ENCODE measurements at places on chromosomes 13 and 19.
A peak's percentile ranks its signal among the peaks of the same experiment; 100 is the strongest.

DNA sequence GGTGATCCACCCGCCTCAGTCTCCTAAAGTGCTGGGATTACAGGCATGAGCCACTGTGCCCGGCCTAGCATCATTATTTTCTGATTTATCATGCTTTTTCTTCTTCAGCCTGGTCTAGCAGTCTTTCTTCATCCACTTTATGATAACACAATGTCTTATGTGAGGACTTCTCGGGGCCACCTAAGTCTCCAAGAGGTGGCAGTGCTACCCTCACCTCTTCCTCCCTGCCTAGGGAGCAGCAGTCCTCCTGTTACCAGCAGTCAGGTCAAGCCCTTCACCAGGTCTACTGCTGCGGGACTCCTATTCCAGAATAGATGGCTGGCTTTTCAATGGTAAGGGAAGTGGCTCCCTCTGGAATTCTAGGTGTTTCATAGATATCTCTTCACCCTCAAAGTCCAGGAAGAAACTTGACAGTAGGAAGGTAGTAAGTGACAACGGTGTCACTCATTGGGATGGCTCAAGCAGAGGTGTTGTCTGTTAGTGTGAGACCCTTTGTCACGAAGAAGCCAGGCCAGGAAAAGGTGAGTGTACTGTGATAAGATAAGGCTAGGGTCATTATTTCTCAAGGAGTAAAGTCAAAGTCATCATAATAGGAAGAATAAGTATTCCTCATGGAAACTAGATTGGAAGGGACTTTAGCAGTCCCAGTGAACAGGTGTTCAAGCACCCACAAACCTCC, 164.0 kb downstream of the KLF5 start:
- no peak for DNase-seq

DNA sequence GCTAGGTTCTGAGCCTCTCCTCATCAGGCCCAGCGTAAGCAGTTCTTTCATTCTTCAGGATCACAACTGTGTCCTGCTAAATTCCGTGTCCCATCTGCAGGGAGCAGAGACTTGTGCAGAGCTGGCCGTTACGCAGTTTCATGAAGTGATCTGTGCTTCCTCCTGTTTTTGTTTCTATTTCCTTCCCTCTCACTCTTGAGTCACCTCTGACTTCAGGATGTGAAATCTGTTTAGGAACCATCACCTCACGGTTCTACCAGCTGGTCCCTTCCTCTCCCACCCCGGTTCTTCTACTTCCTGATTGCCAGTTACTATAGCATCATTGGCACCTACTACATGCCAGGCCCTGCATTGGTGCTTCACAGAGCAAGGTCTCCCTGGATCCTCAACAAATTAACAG, 8.5 kb downstream of the MAU2 start:
- DNase-seq, result no peak

GRCh38 chr19:44732235-44733014, 16.1 kb upstream of the BCL3 start:
- no peak for DNase-seq

DNA sequence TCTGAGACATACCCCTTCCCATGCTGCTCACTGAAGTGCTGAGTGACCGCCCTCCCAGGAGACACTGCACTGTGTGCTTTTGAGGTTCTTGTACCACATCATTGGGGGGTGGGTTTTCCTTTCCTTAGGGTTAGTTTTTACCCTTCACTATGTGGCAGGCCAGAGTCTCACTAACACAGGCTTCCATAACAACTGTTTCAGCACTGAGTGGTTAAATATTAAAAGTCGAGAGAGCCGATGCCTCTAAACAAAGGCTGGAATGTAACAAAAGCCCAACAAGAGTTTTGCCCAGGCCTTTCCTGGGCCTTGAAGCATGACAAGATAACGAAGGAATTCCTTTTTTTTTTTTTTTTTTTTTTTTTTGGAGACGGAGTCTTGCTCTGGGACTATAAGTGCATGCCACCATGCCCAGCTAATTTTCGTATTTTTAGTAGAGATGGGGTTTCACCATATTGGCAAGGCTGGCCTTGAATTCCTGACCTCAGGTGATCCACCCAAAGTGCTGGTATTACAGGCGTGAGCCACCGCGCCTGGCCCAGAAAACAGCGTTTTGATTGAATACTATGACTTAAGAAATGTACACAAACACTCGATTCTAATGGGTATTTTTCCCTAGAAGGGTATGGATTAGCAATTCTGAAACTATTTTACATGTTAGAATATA, 46.5 kb downstream of the ZNF823 start:
- no peak for DNase-seq

DNA sequence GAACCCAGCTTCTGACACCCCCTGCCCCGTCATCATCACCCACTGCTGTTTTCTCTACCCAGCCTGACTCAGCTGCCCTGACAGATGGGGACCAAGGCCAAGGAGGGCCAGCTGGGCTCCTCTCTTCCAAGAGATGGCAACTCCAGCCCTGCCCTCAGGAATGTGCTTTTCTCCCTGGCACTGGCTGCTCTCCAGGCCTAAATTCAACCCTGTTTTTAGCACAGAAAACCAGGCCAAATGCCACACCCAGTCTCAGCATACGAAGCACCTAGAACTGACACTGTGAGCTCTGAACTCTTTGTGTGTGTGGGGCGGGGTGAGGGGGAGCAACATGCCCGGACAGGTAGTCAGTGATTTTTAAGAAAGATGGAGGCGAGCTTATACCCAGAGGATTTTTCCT, 23.4 kb upstream of the IGFL1 start:
- no peak for DNase-seq

DNA sequence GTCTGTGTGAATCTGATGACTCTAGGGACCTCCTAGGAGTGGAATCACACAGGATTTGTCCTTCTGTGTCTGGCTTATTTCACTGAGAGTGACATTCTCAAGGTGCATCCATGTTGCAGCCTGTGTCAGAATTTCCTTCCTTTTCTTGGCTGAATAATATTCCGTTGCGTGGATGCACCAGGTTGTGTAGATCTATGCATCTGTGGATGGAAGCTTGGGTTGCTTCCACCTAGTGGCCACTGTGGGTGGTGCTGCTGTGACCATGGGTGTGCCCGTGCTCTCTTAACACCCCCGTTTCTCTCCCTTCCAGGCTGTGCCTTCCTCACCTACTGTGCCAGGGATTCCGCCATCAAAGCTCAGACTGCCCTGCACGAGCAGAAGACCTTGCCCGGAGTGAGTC, 26.2 kb downstream of the CELF5 start:
- DNase-seq, result no peak

DNA sequence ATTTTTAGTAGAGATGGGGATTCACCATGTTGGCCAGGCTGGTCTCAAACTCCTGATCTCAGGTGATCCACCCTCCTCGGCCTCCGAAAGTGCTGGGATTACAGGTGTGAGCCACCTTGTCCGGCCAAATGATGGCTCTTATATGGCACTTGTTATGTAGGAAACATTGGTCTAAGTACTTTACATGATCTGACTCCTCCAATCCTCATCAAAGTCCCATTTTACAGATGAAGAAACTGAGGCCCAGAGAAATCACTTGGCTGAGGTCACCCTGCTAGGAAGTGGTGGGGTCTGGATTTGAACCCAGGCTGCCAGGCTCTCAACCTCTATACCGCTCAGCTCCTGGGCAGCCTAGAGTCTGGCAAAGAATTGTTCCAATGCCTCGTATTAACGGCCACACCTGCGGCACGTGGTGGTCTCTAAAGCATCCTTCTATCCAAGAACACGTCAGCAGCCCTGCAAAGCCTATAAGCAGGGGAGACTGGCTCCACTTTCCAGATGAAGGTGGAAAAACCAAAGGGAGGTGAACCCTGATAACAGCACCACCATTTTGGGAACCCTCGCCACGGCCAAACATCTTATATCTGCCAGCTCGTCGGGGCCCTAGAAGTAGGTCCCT, 18.1 kb downstream of the SHANK1 start:
- DNase-seq, result no peak

DNA sequence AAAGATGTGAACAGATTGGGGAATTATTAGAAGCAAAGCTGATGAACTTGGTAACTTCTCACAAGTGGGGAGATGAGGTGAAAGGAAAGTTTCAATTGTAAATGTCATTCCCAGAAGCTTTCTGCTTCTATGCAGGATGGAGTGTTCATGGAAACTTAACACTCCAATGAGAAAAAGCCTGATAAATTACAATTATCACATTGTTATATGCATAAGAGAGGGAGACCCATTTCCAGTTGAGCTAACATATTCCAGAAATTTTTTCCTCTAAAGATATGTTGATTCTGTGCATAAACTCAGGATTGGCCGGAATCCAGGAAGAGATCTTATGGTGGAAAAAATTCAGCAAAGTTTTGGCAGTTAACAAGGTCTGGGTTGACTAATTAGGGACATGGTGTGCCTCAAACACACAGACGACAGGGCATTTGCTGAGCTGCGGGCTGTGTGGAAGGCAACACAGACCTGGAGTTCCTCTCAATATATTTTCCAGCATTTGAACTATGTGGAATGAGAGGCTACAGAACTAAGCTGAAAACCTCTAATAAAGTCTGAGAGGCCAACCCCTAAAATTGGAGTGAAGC, 64.9 kb upstream of the FGF14 start:
- DNase-seq, result no peak

GRCh38 chr19:37948362-37948761, 41.4 kb downstream of the SIPA1L3 start:
- no peak for DNase-seq

DNA sequence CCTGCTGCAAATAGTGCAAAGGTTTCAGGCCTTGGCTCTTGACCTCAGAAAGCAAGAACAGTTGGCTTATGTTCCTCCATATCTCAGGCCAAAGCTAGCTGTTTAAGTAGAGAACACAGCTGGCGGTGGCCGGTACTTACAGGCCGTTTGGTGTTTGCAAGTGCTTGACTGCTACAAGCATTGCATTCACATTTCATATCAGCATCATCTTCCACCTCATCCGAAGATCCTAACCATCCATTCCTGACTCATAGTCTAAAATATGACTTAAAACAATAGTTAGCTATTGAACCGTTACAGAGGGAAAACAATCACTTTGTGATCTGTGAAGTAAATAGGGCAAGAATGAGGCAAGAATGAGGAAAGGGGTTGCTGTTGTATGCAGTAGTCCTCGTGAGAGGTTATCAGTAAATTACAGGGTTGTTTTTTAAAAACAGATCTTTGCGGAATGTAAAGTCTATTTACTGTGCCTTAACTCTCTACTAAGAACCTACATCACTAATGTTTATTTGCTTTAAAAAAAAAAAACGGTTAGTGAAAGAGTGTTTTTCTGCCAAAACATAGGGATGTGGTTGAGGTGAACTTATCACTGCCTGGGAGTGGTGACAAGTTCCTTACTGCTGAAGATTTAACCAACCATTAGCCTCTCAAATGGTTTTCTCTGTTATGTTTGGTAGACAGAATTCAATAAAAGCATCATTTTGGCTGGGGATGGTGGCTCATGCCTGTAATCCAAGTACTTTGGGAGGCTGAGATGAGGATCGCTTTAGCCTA, 21.6 kb upstream of the WDR88 start:
- DNase-seq, result no peak

DNA sequence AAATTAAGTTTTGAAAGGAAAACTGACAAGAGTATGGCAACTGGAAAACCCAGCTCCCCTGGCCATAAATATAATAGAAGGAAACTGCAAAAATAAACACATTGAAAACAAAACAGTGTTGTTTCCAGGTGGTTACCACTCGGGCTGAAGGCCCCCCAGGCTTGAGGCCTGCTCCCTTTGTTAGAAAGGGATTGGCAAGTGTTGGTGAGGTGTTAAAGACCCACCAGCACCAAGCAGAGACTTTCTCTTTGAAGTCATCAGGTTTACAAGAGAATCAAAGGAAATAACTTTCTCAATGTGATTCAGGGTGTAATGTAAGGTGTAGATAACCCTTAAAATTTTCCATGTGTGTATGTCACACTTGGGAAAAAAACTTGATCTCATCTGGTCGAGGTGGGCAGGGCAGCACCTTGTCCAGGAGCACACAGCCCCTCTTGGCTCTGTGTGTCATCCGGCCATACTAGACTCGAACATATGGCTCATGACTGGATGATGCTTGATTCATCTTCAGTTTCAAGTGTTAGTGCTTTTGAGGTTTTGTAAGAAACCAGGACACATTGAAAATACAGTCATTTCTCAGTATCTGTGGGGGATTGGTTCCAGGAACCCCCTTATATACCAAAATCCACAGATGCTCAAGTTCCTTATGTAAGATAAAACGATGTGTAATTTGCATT, 7.8 kb downstream of the ACTN4 start:
- DNase-seq, result no peak

- no peak for DNase-seq
Measured at GRCh38 chr19:42132030-42132628, at the start of gene POU2F2. Gene POU2F2, minus strand, starts transcription at chr19:42132446. Its CDS starts 35 bp downstream, at chr19:42132411.

GRCh38 chr19:35509861-35510625, 3.4 kb downstream of the DMKN start:
- peak; percentile 88 for DNase-seq

DNA sequence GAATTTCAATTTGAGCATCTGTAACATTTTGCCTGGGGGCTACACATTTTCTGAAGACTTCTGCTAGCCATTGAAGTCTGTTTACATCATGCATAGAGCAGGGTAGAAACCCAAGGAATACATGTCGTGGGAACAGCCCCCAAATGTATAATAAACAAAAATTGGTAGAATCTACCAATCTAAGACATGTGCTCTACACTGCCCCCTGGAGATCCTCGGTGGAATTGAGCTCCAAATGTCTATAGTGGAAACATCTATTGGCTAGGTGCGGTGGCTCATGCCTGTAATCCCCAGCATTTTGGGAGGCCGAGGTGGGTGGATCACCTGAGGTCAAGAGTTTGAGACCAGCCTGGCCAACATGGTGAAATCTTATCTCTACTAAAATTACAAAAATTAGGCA, 57.3 kb downstream of the MBD3L2B start:
- DNase-seq, result no peak

- no peak for DNase-seq
Measured at GRCh38 chr19:15159251-15159650, 41.5 kb downstream of the NOTCH3 start.

- DNase-seq, result no peak
Measured at GRCh38 chr13:24353736-24354135, 44.4 kb downstream of the C1QTNF9 start.

DNA sequence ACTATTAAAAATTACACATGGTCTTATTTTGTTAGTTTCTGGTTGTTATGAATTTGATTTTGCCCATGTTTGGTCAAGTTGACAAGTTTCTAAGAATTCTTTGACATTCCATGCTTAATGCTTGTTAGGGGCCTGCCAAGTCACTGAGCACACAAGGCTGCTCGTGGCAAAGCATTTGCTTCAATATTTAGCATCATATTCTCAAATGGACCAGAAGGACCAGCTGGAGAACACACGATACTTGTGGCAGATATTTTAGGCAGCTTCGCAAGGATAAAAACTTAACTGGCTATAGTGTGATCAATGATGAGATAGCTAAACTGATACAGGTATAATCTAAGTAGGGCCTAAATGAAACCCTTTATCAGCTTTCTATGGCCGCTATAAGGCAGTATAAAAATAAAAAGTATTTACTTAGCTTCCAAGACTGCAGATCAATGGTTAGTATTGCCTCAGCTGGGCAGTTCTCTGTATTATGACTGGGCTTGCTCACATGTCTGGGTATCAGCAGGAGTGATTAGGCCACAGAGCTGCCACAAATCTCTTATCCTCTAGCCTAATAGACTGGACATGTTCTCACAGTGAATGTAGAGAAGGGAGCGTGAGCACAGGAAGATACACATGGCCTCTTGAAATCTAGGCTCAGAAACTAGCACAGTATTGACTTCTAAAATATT, 155.9 kb upstream of the SPRY2 start:
- no peak for DNase-seq

GRCh38 chr19:1293782-1294604, 8.3 kb downstream of the EFNA2 start:
- DNase-seq, result no peak
